Fibroblast of villous mesenchyme (primary cell): ENCODE measurements at places on chromosomes 4 and X.
A peak's percentile ranks its signal among the peaks of the same experiment; 100 is the strongest.

DNA sequence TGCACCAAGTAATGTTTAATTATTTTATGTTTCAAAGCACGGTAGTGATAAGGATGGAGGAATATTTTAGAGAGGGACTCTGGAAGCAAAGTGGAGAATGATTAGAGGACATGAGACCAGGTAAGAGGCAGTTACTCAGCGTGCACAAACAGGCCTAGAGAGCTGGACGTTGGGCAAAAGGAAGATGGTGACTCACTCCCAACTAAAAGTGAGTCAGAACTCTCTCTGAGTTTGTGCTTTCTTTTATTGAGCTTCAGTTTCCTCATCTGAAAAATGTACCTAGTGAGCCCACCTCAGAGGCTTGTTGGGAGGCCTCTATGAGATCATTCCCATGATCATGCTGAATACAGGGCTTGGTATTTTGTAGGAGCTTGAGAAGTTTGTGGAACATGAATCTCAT lies 1.6 kb upstream of the ZC4H2 start:
- DNase-seq, result no peak

GRCh38 chr4:80423553-80424224 lies 88.2 kb downstream of the CFAP299 start:
- DNase-seq, result no peak

GRCh38 chr4:2663275-2663674 lies 92.9 kb downstream of the TNIP2 start:
- peak; percentile 43 for DNase-seq

- DNase-seq, result peak; percentile 31
These were observed 112.6 kb downstream of the ANK2 start for GRCh38 chr4:113162089-113162488.

DNA sequence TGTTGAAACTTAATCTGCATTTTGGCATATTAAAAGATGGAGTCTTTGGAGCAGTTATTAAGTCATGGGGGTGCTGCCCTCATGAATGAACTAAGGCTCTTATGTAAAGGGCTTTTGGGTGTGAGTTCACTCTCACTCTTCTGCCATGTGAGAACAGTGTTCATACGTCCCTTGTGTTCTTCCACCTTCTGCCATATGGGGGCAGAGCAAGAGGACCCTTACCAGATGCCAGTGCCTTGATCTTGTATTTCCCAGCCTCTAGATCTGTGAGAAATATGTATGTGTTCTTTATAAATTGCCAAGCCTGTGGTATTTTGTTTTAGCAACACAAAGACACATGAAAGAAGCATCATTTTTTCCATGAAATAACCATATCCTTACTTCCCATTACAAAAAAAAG lies 213.9 kb downstream of the SPOCK3 start:
- DNase-seq, result peak; percentile 2

DNA sequence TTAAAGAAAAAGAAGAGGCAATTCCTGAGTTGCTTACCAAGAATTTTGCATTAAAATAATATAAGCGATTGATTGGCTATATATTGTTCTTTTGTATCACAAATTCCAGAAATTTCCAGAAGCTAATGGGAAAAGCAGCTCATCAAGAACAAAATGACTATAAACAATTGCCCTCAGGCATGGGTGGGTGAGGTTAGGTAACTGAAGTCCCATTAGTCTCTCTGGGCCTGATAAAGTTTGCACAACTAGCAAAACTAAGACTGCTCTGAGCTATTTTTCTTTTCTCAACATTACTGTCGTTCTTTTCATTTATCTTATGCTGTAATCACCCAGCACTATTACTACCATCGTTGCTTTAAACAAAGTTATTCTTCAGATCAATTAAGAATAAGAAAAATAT lies 19.2 kb upstream of the BLTP1 start:
- DNase-seq, result no peak

DNA sequence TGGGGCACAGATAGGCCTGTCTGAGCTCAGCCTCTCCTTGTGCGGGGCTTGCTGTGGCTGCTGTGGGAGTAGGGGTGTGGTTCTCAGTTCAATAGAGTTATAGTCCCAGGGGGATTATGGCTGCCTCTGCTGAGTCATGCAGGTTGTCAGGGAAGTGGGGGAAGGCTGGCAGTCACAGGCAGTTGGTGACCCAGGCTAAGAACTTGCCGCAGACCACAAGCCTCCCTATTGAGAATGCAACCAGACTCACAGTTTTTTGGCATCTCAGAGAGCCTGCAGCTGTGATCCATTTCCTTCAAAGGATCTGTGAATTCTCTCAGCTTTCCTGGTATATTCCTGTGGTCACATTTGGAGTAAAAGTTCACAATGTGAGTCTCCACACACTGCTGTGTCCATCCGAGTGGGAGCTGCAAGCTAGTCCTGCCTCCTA lies 364.9 kb downstream of the ZNF674 start:
- peak; percentile 78 for DNase-seq

- DNase-seq, result no peak
These were observed 265.1 kb upstream of the FAM241A start for GRCh38 chr4:111880116-111880515.

GRCh38 chr4:99945718-99946355 lies 581 bp downstream of the DNAJB14 start:
- DNase-seq, result peak; percentile 32

DNA sequence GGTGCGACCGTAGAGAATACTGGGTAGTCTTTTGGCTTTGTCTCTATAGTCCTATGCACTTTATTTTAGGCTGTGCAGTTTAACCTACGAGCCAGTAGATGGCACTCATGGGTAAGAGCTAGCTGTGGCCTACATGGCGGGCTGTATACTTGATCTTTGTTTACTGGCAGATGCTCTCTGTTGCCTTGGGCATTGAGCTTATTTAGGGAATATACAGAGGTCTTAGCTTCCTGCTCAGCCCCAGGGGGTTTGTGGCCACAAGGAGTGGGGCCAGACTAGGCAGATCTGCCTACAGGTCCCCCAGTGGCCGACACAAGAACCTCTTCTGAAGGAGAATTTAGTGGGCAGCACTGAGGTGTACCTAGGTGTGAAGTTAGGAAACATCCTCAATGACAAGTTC lies 227.6 kb upstream of the HDX start:
- peak; percentile 13 for DNase-seq

DNA sequence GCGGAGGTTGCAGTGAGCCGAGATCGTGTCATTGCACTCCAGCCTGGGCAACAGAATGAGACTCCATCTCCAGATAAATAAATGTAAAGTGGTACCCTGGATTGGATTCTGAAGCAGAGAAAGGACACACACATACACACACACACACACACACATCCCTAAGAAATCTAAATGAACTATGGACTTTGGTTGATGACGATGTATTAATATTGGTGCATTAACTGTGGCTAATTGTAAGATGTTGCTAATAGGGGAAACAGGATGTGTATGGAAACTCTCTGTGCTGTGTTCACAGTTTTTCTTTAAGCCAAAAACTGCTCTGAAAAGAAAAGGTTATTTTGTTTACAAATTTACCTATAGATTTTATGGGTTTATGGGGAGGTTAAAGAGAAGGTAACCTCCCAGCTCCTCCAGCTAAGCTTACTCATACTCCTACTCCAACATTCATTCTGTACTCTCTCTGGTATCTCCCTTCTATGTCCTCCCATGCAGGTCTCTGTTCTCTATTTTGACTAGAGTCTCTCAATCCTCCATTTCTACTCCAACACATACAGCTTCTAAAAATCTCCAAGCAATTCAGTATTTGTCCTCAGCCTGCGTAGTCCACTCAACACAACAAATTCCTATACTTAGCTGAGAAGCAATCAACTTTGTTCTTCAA lies 46.5 kb upstream of the RELL1 start:
- no peak for DNase-seq

DNA sequence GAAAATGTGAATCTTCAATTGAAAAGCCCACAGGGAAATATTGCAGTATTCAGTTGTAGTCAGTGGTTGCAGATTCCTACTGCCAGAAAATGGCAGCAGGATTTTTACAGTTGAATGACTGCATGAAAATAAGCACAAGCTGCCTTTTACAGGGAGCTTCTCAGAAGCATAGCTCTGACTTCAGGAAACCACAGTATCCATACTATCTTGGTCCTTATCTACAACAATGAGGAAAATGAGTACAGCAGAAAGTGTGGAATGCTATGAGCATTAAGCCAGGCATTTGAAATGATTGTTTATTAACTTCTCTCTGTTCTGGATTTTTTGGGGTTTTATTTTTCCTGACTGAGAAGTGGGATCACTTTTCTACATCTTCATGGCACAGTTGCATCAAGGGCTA lies 34.6 kb upstream of the PRRG1 start:
- DNase-seq, result peak; percentile 75

DNA sequence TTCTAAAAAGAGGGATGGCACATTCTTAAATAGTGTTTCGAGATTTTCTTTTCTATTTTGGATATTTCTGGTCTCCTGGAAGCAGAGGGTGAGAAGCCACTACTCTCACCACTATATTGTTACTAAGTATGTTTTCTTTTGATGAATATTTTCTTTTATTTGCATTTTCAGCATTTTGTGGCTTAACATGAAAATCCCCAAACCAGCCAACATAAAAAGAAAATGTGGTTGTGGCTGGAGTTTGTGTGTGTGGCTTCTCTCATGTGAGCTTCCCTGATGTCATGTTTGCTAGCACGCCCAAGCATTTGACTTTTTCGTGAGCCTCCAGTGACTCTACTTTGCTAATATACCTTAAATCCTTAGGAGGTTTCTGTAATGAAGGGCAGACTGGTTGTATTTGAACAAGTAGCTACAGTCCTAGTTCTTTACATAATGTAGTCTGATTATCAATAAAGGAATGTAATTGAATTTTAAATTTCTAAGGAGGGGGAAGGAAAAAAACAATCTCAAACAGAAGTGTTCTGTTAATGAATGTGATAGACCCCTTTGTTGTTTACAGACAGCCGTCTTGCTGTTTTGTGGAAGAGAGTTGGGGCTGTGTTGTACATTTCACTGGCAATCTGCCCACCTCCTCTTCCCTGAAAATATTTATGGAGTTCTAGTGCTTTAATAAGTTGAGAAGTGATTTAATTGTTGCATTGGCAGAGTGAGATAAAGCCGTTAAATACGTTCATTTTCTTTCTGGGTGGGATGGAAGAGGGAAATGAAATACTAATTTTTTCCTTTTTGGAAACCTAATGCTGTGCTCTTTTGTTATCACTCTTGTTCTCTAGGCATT lies 114.6 kb downstream of the ARHGAP10 start:
- peak; percentile 64 for DNase-seq

DNA sequence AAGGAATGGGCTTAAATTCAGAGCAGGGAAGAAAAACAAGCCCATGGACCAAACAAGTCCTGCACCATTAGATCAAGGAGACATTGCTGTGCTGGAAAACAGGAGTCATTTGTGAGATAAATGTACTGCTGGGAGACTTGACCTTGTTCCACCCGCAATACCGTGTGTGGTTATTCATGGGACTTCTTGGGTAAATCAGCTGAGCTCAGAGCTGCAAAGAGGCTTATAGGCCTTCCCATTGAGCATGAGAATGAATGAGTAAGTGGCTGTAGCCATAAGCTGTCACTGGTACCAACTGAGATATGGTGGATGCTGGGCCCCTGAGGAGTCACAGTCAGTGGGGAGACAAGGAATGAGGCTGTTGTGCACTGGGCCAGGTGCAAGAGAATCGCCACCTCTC lies 2.3 kb upstream of the CYTL1 start:
- DNase-seq, result no peak

GRCh38 chr4:156169011-156169410 lies 215.3 kb upstream of the CTSO start:
- DNase-seq, result peak; percentile 80
